ENCODE measurements at places on chromosomes 4 and X.

DNA sequence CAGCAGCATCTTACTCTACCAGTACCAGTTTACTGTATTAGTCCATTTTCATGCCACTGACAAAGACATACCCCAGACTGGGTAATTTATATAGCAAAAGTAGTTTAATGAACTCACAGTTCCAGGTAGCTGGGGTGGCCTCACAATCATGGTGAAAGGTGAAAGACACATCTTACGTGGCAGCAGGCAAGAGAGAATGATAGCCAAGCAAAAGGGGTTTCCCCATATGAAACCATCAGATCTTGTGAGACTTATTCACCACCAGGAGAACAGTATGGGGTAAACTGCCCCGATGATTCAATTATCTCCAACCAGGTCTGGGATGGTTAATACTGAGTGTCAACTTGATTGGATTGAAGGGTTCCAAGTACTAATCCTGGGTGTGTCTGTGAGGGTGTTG is 69.3 kb downstream of the YIPF6 start:
- DNase-seq: no peak

- DNase-seq: no peak
These were observed 185.1 kb downstream of the PDHA2 start for GRCh38 chr4:96025011-96025410.

DNA sequence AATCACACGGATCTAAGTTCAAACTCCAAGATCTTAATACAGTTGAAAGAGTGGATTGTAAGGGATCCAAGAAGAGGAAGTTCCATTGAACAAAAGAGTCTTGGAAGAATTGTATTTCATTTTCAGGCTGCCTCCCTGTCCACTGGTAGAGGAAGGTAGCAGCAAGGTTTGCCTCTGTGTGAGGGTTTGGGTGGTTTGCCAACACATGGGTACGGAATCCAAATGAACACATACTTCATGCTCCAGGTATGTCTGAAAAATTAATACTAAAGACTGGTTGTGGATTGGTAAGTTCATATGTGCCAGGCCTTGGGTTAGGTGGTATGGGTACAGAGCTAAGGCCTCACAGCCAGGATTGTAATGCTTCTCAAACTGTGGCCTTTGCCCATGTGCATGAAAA is 523.6 kb upstream of the BOD1L1 start:
- no peak for DNase-seq

DNA sequence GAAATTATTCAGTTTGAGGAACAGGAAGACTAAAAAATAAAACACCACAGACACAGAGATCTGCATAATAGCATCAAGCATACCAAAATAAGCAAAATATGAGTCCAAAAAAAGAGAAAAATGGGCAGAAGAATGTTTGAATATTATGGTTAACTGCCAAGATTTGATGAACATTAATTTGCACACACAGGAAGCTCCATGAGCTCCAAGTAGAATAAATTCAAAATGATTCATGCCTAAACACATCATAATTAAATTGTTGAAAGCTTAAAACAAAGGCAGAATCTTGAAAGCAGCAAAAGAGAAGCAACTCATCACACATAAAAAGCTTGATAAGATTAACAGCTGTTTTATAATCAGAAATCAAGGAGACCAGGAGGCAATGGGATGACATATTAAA is 156.6 kb upstream of the ARSJ start:
- DNase-seq: peak; percentile 3

DNA sequence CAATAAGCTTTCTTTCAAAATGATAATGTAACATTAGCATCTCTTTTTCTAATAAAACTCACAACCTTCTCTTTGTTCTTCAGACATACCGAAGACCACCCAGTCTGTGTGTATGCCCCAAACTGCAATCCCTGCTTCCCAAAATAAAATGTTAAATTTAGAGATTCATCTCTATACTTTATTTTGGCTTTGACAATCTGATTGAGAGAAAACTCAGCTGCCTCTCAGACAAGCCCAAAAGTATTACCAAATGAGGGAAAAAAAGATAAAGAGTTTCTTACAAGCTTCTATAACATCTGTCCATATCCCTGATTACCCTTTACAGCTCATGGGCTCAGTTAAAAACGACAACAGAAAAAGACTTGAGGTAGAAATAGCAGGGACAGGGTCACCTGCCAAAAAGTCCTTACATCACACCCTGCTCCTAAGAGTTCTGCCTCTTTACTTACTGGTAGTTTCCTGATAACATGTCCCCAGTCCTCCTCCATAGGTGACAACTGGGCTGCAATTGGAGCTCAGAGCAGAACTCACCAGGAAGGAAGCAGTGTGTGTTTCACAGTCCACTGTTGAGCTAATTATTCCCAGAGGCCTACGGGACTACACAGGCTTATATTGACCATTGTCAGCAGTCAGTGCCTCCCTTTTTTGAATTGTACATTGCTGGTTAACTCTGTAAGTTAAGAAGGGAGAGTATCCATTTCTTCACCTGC is 70.9 kb upstream of the FAM9C start:
- no peak for DNase-seq

- DNase-seq: no peak
These were observed 386.1 kb upstream of the CNKSR2 start for GRCh38 chrX:20988118-20988517.

- no peak for DNase-seq
These were observed 24.9 kb downstream of the LHFPL1 start for GRCh38 chrX:112654871-112655270.

GRCh38 chr4:52680381-52680780 is 21.3 kb upstream of the USP46 start:
- no peak for DNase-seq

DNA sequence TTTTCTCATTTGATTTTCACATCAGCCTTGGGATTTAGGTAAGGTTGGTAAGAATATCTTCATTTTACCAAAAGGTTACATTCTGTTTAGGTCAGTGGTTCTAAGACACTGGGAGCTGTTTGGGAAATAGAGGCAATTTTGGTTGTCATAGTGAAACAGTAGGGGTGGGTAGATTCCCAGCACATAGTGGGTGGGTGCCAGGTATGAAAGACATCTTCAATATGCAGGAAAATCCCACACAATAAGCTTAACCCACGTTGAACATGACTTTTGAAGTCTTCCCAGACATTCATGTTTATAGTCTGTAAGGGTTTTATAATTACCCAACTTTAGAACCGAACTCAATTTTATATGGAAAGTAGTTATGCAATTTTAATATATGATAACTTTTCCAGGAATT is 249.6 kb downstream of the SNCA start:
- DNase-seq: no peak

- DNase-seq: peak; percentile 31
These were observed 211.1 kb downstream of the GUCY2F start for GRCh38 chrX:109270580-109271484.

DNA sequence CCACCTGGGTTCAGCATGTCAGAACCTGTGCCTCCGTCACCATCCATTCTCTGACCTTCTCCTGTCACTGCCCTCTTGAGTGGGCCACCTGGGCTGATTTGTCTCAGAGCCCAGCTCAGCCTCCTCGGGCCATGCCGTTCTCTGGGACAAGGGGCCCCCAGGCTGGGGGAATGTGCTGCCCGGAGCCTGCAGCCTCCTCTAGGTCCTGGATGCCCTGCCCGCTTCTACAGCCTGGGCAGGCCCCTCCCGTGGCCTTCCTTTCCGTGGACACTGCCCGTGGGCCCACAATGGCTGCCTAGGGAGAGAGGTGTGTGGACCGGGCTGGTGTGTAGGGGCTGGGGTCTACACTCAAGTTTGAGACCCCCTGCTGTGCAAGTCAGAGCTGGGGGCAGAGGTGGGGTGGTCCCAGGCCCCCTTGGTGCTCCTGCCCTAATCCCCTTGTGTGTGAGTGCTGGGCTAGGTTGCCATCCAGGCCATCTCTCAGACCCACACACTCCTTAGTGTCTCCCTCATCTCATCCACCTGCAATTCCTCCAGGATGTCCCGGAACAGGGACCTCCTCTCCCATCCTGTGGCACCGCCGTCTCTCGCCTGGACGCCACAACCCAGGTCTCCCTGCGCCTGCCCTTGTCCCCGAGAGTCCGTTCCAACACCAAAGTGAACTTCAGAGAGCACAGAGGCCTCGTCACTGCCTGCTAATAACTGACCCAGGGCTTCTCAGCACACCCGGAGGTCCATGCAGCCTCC is 12.4 kb downstream of the PSAPL1 start:
- DNase-seq: no peak

- no peak for DNase-seq
These were observed 472.5 kb downstream of the INPP4B start for GRCh38 chr4:142373610-142374009.

DNA sequence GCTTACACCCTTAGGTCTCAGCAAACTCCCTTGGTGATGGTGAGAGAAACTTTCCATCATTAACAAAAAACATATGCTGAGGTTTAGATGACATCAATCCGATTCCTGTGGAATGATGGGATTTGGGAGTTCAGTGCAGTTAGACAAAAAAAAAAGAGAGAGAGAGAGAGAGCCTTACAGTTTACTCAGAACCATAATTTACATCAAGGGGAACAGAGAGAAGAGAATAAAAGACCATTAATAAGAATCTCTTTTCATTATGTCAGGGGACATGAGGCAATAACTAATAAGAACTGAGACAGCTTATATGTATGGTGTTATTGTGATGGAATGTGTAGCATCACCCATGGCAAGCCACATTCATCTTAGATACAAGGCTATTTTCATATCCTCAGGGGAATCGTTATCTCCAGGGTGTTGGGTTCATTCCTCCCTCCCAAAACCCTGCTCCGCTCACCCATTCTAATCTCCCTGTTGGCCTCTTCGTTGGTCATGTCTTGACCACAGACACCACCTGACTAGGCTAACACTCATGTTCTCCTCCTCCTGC is 175.7 kb upstream of the MXRA5 start:
- peak; percentile 84 for DNase-seq

- DNase-seq: peak; percentile 71
These were observed 12.4 kb upstream of the VEGFC start for GRCh38 chr4:176805155-176805554.

DNA sequence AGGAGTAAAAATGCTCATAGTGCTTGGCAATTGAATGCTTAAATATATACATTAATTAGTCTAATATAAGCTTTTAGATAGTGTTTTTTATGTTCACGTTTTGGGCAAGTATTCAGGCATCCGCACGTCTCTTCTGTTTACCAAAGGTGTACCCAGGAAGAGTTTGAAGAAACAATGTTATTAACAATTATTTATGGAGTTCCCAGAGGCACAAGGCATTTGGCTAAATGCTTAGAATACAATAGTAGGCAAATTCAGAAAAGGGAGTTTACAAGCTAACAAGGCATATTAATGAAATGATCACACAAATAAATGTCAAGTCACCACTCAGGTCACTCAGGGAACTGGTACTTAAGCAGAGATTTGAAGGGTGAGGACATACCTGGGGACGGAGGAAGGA is 294.8 kb downstream of the TENM3 start:
- DNase-seq: no peak

- DNase-seq: peak; percentile 88
These were observed at the start of gene AASDH for GRCh38 chr4:56387023-56388001. TSS of gene AASDH (minus strand) at chr4:56387491. CDS start at chr4:56384299, 3,192 bp downstream.

Data from NCI-H226 (cell line).